Type B pancreatic cell (in vitro differentiated cells): ENCODE measurements at places on chromosomes 12 and 14. TPM values are rescaled to one million over a fixed set of nuclear protein-coding genes. Genes with fewer than 3 reads are reported as not detected.

DNA sequence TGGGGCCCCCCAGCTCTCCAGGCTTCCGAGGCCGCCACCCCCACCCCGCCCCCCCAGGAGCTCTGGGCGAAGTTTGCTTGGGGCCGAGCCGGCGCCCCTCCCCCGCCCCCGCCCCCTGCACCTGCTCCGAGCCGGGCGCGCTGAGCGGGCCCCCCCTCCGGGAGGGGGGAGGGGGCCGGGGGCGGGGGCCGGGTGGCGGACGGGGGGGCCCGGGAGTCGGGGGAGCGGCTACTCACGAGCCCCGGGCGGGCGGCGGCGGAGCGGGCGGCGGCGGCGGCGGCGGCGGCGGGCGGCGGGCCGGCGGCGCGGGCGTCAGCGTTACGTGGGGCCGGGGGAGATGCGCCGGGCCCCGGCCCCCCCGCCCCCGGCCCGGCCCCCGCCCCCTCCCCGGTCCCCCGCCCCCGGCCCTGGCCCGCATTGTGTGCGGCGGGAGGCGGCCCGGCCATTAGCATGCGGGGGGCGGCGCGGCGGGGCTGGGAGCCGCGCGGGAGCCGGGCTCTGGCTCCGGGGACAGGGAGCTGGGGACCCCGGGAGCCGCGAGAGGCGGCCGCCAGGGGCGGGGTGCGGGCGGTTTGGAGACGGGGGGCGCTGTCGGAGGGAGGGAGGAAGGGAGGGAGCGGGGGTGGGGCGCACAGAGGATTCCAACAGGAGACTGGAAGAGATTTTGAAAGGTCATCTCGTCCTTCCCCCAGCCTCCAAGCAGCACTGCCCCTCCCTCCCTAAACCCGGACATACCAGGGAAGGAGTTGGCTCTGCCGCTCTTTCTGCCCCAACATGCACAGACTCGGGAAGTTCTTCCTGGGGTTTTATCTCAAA, at the start of gene ZNF219:
ZNF219 (minus strand) TSS at position 580 of the 816 bp plus-strand sequence. CDS start 5,064 bp downstream, outside the sequence.
- DNase-seq, result no peak

DNA sequence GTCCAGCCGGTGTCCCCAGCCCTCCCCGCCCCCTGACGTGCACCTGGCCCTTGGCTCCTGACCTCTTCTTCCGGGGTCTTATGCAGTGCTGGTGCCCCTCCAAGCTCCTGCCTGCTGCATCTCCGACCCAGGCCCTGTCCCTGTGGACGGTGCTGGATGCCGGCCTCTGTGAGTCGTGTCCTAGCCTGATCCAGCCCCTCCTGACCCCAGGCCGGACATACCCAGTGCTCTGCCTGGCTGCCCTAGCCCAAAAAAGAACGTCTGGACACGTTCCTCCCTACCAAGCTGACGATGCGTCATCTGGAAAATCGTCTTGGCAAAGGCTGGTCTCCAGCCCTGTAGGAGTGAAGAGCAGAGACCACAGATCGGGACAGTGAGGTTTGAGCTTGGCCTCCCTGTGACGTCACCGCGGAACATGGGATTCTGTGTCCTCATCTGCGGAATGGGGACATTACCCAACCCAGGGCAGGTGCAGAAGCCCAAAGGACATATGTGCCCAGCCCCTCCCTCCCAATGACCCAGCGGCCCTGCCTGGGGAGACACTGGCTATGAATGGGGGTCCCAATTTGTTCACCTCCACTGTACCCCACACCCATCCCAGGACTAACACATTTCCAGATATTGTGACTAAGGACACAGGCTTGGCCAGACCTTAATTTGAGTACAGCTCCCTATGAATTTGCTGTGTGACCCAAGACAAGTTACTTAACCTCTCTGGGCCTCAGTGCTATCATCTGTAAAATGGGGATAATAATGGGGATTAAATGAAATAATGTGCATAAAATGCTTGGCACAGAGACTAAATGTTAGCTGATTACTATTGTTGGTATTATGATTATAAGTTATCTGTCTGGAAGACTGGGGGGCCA, 51.0 kb upstream of the BCL11B start:
- no peak for DNase-seq

DNA sequence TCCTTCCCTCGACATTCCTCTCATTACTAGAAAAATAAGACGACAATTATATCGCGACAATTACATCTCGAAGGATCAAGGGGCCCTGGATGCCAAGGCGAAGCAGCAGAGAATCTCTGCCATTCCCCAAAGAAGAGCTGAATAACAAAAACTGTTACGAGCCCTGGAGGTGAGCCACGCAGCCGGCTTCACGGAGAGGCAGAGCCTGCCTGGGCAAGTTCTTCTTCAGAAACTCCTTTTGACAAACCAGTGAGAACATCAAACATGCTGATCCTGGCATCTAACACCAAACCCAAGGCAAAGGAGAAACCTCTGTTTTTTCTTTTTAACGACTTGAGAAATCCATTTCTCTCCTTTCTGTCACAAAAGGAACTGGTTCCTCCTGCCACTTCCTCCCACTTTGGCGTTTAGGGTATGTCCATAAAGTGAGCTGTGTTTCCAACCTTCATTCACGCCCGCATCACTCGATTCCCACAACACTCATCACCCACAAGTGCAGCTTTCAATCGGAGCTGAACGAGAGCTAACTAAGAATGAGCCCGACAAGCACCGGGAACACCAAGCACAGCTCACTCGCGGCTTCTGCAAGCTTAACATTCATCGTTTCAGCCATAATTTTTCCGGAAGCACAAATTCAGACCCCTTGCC, 21.5 kb downstream of the CCDC88C start:
- no peak for DNase-seq

- no peak for DNase-seq
Observed at GRCh38 chr12:106490264-106490663, 92.5 kb upstream of the RFX4 start.

DNA sequence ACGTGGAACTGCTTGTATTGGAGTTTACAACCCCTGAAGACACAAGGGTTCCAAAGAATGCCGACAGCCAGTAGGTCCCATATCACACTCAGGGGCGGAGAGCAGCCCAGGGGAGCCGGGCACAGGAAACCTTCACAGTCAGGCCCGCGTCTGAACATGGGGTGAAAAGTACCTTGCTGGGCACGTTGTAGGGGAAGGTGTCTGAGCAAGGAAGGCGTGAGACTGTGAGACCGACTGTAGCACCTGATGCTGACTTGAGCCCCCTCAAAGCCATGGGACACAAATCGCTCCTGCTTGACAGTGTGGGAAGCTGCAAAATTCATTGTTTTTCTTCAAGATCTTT, 14.7 kb downstream of the RIMBP2 start:
- no peak for DNase-seq

- no peak for DNase-seq
Observed at GRCh38 chr14:100841761-100842403, 16.0 kb downstream of the MEG3 start.

DNA sequence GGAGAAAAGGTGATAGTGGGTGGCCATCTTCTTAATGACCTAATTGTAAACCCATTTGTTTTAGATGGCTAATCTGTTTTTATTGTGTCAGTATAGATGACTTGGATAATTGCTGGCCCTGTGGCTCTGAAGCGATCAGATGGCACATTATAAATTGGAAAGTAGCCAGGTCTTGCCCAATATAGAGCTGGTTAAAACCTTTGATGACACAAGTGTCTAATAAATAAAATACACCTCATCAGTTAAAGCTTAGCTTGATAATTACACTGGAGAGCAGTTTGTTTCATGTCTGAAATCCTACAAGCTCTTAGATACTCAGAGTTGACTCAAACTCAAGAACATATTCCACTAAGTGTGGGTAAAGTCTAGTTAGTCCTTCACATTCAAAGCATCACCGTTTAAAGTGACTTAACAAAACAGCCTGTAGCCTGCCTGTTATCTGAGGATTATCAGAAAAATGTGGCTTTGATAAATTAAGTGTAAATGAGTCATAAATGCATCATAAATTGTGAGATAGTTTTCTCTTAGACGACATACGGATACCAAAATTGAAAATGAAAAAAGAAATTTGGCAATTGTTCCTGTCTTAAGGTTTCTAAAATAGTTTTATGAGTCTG, 280.9 kb downstream of the LRIG3 start:
- DNase-seq, result no peak

DNA sequence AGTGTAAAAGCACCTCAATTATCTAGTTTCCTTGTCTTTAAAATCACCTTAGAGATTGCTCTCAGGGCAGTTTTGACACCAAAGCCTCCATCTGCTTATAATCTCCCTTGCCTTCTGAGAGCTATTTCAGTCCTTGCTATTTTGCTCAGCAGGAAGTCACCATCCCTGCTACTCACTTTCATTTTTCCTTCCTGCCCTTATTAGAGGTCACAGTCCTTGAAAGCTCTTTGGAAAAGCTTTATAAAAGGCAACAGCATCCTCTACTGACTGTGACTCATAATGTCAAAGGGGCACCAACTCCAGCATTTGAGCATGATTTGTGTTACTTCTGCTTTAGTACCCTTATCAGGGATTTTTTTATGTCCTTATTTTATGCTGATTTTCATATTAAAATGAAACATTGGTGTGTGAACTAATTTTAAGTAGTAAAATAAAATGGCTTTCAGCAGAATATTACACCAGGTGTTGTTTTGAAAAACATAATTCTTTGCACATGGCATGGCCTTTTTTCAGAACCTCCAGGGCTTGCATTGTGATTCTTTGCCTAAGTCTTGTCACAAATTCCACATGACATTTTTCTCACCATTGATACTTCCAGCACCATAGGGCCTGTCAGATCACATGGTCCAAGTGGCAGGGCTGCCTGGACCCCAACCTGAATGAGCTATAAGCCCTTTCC, 213.0 kb downstream of the ADAMTS20 start:
- DNase-seq, result no peak

- DNase-seq, result no peak
Observed at GRCh38 chr14:88289234-88289633, 33.8 kb downstream of the KCNK10 start.

DNA sequence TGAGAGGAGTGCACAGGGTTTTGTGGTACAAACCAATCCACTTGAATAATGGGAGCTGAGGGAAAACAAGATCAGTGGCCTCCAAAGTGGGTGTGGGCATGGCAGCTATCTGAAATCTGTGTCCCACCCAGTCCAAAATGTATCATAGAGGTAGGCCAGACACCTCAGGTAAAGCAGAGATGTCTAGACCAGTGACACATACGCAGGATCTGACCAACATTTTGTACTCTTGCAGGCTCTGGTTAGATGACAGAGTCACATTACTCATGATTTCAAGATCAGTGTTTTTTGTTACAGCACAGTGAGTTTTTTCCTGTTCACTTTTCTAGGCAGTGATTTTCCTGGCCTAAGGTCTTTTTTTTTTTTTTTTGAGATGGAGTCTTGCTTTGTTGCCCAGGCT, 211.8 kb downstream of the PCNX1 start:
- DNase-seq, result peak; percentile 10

DNA sequence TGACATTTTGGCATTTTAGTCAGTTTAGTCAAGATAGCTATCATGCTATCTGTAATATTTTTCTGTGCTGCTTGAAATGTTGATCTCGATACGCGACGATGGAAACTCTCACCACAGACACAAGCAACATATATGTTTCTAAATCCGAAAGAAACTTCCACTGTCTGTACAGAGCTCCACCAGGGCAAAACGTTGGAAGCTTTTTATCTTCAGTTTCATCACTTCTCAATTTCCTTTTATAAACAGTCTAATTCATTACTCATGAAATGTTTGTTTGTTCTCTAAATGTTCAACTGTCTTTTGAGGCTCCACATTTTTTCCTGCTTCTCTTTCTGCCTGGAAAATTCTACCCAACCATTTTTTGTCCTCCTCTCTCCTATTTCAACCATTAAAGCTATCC, 737.6 kb downstream of the SLC16A7 start:
- DNase-seq, result no peak

GRCh38 chr12:51183816-51184215, 10.9 kb upstream of the TFCP2 start:
- no peak for DNase-seq

DNA sequence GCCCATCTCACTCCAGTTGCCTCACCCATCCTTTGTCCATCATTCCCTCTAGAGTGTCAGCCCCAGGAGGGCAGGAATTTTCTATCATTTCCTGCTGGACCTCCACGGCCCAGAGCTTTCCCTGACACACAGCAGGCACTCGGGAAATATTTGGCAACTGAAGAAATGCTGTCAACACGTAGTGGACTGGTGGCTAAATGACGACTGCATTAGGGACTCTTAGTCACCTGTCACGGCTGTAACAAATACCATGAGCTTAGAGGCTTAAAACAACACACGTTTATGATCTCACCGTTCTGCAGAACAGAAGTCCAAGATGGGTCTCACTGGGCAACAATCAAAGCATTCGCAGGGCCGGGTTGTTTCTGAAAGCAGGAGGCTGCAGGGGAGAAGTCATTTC, 91.3 kb downstream of the PHETA1 start:
- DNase-seq, result no peak

- no peak for DNase-seq
Observed at GRCh38 chr12:38921025-38921677, 15.8 kb upstream of the CPNE8 start.

DNA sequence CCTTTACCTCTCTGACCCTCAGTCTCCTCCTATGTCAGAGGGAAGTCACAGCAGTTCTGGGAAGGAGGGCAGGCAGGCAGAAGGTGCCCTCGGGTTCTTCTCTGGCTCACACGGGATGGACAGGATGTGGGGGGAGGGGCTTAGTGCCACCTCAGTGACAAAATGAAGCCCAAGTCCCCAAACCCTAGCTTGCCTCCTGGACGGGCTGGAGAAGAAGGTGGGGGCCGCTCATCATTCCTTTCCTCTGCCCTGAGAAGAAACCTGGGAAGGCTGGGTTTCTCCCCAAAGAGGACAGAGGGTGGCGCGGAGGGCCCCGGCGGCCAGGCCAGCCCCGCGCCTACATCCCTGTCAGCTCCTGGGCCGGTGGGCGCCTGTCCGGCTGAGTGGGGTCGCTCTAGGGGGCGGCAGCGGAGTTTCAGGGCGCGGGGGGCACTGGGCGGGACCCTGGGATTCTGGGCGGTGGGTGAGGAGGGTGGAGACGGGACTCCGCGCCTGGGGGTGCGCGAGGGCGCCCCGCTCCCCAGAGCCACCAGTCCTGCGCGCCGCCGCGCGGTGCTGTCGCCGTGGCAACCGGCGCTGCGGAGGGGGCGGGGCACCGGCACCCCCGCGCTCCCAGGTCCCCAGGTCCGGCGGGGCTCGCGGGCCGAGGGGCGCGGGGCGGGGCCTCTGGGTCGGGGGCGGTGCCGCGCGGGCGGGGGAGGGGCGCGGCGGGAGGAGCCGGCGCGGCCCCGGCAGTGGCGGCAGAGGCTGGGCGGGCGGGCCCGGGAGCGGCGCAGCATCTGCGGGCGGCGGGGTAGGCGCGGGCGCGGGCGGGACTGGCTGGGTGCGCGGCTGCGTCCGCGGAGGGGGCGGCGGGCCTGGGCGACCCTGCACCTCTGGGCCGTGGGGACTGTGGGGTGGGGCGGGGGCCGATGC, at the start of gene TMEM121:
TMEM121 (plus strand) TSS at position 723 of the 915 bp plus-strand sequence. CDS start 2,252 bp downstream, outside the sequence.
- DNase-seq, result peak; percentile 72

Gene RIMBP2
- total RNA-seq, result 23.7 and 35.6 TPM in 2 replicates

Gene IFNG-AS1
- total RNA-seq, result not detected in 2 replicates

Gene CPM
- 56.2 and 58.1 TPM in 2 replicates for total RNA-seq

Gene SLC17A8
- 2.6 and 6.1 TPM in 2 replicates for total RNA-seq

Gene SLC5A8
- total RNA-seq, result 0.72 and 1.0 TPM in 2 replicates

Gene TAS2R30
- 1.3 and 2.3 TPM in 2 replicates for total RNA-seq

Gene PCED1B
- 0.41 and 0.55 TPM in 2 replicates for total RNA-seq

Gene TPH2
- 0.45 TPM in 1 of 2 replicates, not detected in the other for total RNA-seq

Gene DNAH10
- total RNA-seq, result 0.29 and 0.56 TPM in 2 replicates

Gene BRF1
- total RNA-seq, result 39.8 and 47.7 TPM in 2 replicates

Gene ATXN2
- 63.4 and 80.9 TPM in 2 replicates for total RNA-seq

Gene KCNH3
- 0.72 and 1.8 TPM in 2 replicates for total RNA-seq
